ENCODE measurements at places on chromosomes 11 and 22. TPM values are rescaled to one million over a fixed set of nuclear protein-coding genes. Genes with fewer than 3 reads are reported as not detected.

Gene NAV2
- total RNA-seq: 12.1 TPM

Gene MTFP1
- total RNA-seq: 66.0 TPM

Gene CSNK1E
- 194 TPM for total RNA-seq

Gene NXPE2
- total RNA-seq: not detected

Gene CRKL
- total RNA-seq: 63.4 TPM

Gene SCO2
- 1.9 TPM for total RNA-seq

Gene LSP1
- 1.1 TPM for total RNA-seq

Gene ALDH3B2
- total RNA-seq: 0.14 TPM

Gene C11orf87
- total RNA-seq: not detected

Gene OR52D1
- total RNA-seq: not detected

Gene CLMP
- total RNA-seq: 3.6 TPM

Gene CDC42EP2
- 20.3 TPM for total RNA-seq

Gene CADM1
- 49.0 TPM for total RNA-seq

Gene GGTLC3
- not detected for total RNA-seq

Gene CDPF1
- total RNA-seq: 8.0 TPM

Measured in foreskin keratinocyte (primary cell).